ENCODE measurements at places on chromosomes 7 and 10.

GRCh38 chr10:73865459-73866442 lies 8.6 kb downstream of the CAMK2G start:
- peak; percentile 31 for DNase-seq

DNA sequence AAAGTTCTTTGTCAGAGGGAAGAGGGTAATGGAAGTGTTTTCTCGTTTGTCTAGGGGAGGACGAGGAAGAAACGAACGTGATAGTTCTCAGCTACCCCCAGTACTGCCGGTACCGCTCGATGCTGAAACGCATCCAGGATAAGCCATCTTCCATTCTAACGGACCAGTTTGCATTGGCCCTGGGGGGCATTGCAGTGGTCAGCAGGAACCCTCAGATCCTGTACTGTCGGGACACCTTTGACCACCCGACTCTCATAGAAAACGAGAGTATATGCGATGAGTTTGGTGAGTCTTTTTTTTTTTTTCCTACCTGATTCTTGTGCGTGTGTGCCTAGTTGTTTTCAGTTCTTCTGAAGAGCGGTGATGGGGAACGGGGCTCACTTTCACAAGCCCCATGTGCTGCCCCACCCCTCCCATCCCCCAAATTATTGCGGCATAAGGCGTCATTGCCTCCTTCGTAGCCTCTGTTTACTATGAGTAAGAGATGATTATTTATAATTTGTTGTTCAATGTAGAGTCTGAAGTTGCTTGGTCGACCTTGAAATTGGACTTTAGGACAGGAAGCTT lies 98.6 kb downstream of the ARID5B start:
- DNase-seq, result no peak

DNA sequence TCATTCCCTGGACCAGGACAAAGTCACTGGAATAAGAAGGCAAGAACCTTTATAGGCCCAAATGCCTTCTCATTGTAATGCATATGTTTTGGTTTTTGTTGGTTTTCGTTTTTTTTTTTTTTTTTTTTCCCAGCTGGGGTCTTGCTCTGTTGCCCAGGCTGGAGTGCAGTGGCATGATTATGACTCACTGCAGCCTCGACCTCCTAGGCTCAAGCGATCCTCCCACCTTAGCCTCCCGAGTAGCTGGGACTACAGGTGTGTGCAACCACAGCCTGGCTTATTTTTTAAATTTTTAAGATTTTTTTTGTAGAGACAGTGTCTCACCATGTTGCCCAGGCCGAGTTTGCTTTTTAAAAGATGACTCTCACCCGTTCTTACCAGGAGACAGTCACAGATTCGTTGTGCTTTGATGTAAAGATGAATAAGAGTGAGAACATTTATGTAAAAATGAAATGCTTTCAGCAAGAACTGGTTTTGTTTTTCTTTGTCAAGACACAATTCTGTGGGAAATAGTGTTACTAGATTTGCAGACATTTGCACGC lies 7.6 kb downstream of the IQCE start:
- no peak for DNase-seq

DNA sequence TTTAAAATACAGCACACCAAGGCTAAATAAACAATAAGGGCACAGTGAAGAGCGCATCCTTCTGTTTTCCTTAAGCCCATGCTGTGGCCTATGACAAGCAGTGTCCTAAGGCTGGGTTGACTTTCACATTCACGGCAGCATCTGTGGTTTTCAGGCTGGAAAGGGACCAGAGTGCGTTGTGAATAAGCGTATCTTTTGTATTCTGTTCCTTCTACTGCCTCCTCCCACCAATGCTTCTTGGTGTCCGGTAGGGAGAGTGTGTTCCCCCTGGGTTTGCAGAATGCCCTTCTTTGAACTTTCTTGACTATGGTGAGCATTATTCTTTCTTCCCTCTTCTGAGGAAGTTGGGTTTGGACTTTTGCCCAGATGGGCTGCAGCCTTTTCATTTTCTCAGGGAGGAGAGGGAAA lies 73.6 kb downstream of the ABCA13 start:
- peak; percentile 72 for DNase-seq

- peak; percentile 86 for DNase-seq
Observed at GRCh38 chr7:27802999-27803398, 63.0 kb downstream of the TAX1BP1 start.

DNA sequence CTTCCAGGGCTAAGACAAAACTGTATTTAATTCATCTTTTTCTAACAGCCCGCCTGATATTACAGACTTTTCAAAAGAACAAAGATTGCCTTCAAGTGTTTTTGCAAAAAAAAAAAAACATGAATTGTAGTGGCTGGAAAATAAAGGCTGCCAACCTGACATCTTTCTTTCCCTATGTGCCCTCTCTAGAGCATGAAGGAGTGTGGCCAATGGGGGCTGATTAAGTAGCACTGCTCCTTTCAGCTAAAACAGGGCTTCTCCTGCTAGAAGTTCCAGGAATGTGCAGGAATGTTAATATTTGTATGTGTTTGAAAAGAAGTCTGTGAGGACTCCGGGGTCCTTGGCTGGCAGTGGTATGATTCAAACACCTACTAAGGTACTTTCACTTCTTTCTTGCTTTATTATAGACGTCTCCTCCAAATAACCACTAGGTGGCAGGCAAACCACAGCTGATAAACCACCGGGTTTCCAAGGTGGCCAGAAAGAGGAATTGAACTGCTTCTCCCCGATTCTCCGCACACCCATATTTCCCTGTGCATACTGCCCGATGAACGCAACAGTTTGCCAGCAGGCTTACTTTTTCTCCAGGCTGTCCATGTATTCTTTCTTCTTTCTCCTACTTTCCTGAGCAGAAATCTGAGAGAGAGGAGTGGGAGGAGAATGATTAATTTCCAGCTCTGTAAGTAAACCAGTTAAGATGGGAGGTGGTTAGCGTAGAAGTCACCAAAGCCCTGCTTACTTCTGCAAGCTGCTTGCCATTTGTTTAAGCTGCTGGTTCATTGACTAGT lies 56.8 kb upstream of the DGKI start:
- peak; percentile 86 for DNase-seq

DNA sequence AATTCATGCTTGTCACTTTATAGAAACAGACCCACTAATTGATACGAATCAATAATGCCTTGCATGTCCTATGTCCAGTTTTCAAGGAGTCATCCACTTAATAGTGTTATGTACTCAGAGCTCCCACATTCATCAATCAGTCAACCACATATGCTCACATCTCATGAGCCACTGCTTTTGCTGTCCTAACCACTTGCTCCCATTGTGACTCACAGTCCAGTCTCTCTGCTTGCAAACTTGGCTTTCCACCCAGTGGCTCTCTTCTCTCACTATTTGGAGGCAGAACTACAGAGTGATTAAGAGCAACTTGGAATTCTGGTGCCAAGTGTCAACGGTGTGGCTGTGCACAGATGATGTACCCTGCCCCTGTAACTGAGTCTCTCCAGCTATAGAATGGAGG lies 166.0 kb downstream of the SNX13 start:
- DNase-seq, result no peak

- DNase-seq, result peak; percentile 68
Observed at GRCh38 chr7:22865602-22865960, 42.9 kb upstream of the TOMM7 start.

GRCh38 chr7:39664585-39664984 lies 41.2 kb downstream of the RALA start:
- DNase-seq, result no peak

Measured in muscle of leg (tissue), 16 donors.